ENCODE measurements at places on chromosomes 2 and 18. TPM values are rescaled to one million over a fixed set of nuclear protein-coding genes. Genes with fewer than 3 reads are reported as not detected.

GRCh38 chr2:189661957-189662321, 680 bp downstream of the ASNSD1 start:
- DNase-seq, result no peak

DNA sequence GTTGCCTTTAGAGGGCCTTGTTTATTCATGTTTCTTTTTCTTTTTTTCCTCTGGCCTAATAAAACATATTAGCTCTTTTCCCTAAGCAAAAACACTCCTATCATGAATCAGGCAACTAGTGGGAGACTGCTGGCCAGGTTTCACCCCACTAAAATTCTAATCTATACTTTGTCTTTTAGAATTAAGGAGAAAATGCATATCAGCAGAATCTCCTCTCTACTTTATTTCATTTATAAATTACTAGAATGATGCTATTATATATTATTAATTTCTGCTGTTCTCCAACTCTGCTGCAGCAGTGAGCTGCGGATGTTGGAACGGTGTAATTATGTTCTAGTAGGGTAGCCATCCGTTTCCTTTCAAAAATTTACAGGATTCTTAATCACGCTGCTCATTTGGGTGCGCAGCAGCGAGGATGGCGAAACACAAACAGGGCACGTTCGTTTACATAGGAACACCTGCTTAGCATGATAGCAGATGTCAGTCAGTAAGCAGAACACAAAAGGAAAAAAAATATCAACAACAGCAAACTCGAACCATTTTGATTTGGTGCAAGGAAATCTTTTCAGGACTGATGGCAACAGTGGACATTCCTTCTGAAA, 30.5 kb downstream of the ZEB2 start:
- DNase-seq, result no peak

IL18R1 gene
- 19.2 TPM for total RNA-seq

GRCh38 chr2:37568565-37568964, 102.9 kb downstream of the CDC42EP3 start:
- DNase-seq, result peak; percentile 31

DNA sequence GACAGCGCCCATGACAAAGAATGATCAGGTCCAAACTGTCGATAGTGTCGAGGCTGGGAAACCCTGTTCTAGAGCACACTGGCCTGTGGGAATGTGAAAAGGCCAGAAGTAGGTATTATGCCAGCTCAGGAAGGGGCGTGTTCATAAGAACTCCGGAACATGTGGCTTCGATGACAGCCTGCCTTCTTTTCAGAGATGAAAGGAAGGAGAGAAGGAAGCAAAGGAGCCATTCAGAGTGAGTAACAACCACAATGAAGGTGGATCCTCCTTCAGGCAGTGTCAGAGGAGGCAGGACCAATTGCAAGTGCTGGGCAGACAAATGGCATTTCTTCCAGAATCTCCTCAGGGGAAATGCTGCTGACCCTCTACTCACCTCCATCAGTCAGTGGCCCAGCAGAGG, 58.5 kb downstream of the NCKAP5 start:
- no peak for DNase-seq

- DNase-seq, result no peak
Observed at GRCh38 chr2:60070736-60071489, 482.5 kb downstream of the BCL11A start.

DNA sequence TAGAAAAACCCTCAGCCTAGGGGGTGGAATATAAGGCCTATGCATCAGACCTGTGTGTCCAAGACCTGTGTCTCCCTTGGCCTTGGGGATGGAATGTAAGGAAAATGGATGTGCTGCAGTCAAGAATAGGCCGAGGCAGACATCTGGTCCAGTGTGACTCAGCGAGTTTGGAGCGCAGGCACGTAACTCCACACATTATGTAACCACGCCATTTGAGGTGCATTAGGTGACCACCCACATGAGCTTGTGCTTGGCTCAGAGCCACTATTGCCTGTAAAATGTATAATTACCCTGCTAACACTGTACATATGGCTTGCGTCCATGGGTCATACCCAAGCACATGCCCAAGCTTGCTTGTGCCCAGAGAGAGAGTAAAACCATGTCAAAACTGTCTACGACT, 580.9 kb upstream of the HNMT start:
- no peak for DNase-seq

NEU2 gene
- total RNA-seq, result not detected

DNA sequence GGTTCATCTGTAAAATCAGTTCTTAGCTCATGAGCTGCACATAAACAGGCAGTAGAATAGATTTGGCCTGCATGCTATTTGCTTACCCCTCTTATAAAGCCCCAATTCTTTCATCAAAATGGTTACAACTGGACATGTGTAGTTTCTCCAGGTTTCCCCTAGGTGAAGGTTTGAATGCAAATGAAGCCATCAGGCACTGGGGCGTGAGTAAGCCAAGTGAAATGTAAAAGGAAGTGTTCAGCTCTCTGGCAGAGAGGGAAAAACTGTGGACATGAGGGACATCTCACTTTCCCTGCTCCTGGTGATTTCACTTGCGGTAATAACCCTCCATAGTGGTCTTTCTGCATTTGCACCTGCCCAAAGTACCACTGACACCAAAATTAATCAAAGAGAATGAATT, 1402.3 kb upstream of the LRRTM1 start:
- DNase-seq, result no peak

ZEB2 gene
- total RNA-seq, result 3.3 TPM

CBLN2 gene
- total RNA-seq, result not detected

DNA sequence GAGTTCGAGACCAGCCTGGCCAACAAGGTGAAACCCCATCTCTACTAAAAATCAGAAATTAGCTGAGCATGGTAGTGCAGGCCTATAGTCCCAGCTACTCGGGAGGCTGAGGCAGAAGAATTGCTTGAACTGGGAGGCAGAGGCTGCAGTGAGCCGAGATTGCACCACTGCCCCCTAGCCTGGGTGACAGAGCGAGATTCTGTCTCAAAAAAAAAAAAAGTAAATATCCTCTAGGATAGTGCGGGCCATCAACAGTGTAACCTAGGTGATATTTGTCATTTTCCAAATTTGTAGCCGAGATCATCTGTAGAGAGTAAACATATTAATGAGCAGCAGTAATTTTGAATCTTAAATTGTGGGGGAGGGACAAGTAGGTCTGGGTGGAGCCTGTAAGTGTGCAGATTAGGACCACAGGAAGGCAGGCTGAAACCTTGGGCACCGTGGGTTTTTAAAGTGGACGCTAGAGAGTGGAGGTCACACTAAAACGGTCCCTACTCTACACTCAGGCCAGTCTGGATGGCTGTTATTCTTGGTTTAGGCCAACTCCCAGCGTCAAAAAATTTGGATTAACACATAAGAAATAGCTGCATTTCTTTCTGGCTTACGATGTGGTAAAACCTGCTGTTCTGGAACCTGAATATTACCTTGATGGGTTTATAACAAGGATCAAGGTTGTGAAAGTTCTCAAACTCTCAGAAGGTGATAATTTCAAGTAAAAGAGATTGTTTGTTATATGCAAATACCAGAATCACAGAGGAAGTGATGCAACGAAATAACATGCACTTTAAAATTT, 22.7 kb upstream of the TET3 start:
- no peak for DNase-seq

GRCh38 chr2:142750858-142751257, 126.6 kb upstream of the KYNU start:
- DNase-seq, result no peak

AMER3 gene
- not detected for total RNA-seq

MRPS5 gene
- total RNA-seq, result 71.7 TPM

DNA sequence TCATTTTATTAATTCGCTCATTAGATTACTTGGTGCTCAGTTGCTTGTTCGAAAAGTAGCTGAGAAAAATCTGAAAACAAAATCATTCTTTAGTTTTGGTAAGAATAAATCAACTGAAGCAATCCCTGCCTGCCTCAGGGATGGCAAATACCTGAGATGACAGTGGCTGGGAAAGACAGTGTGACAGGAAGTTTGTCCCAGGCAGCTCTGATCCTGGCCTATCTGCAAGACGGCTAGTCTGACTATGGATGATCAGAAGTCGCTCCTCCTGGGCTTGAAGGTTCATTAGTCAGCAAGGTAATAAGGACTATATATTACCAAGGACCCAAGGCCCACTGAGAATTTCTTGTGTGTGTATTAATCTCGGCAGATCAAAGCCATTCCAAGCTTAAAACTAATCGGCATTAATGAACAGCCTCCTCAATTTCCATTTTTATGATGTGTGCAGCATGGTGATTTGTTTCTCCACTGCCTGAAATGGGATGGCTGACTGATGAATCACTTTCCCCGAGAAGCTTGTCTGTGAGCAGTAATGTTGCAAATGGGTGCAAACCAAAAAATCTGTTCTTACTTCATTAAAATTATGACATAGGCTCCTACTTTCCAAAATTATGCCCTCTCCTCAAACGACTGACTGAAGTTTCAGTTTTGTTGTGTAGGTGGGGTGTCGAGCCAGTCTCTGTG, 199.9 kb downstream of the ACTR3 start:
- DNase-seq, result no peak

DNA sequence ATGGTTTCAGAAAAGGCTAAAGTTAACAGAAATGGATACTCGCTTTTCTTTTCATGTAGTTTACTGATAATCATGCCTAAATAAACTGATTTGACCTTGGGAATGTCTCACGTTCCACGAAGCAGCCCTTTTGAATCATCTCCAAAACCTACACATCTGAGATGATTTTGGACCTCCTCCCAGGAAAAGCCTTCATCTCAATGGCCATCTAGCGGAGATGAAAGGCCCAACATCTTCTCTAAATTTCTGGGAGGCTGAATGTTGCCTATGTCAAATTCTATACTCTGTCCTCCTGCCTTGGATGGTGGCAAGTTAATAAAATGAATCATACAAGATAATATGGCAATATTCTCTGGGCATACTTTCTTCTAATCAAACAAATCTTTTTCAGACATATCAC, 448.5 kb downstream of the ZEB2 start:
- DNase-seq, result no peak

GBX2 gene
- total RNA-seq, result not detected

CHRND gene
- total RNA-seq, result not detected

DNA sequence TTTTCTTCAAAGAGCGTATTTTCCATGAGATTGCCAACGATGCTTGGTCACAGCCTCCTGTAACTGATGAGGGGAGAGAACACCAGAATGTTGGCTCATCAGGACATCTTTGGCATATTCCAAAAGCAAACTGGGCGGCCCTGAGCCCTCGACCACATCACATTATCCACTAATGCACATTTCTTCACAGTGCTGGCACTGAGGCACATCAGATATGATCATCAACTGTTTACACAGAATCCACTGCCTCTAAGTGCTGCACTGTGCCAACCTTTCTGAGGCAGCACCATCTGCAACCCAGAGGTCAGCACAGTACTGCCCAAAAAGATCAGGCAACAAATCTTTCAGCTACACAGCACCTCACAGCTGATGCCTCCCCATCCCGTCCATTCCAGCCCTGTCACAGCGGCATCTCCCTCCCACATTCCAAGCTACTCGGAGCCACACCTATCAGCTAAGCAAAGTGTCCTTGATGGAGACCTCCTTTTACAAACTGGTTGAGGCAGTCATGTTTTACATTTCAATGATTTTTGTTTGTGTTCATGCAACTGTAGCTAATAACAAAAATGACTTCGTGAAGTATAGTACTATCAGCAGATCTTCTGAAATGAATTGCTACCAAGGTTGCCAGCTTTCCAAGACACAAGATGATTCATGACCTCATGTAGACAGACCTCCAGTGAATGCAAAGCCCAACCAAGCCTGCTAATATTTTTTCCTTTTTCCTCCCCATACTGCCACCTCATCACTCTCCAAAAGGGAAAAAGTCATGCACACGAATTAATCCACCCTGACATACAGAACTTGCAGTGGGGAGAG, 32.3 kb downstream of the MYO5B start:
- DNase-seq, result no peak

DNA sequence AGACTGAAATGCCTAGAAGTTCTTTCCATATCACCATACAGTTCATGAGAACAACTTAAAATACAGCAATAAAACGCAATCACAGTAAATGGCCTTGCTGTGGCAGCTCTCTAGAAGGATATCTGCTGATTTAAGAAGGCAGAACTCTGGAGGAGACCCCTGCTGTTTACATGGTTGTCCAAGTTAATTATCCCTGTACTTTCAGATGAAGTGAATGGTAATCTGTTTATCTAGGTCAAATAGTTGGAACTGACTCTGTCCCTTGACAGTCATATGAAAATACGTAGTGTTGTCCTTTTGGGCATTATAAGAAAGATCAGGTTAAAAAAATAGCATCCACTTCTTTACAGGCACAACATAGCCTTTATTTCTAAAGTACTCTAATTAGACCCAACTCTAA, 115.6 kb downstream of the COLEC12 start:
- DNase-seq, result no peak

COLEC11 gene
- not detected for total RNA-seq

NTSR2 gene
- not detected for total RNA-seq

DSG4 gene
- not detected for total RNA-seq

DNA sequence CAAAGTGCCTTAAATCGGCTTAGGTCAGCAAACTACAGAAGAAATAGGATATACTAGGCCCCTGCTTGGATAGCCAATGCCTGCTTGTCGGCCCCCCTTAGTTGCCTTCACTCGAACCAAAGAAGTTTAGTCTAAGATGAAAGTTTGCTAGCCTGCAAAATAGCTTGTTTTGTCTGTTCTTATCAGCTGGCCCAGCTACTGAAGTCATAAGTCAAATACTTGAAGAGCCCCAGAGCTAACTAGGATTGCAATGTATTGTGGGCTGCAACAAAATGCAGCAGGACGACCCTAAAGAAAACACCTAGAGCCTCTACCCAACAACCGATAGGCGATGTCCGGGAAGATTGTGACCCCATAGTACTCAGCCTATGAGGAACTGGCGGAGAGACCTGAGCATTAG, 183.5 kb upstream of the HS6ST1 start:
- no peak for DNase-seq

GRCh38 chr2:206343816-206344215, 69.4 kb downstream of the ZDBF2 start:
- no peak for DNase-seq

LTBP1 gene
- total RNA-seq, result 0.17 TPM

SKOR2 gene
- not detected for total RNA-seq

DNA sequence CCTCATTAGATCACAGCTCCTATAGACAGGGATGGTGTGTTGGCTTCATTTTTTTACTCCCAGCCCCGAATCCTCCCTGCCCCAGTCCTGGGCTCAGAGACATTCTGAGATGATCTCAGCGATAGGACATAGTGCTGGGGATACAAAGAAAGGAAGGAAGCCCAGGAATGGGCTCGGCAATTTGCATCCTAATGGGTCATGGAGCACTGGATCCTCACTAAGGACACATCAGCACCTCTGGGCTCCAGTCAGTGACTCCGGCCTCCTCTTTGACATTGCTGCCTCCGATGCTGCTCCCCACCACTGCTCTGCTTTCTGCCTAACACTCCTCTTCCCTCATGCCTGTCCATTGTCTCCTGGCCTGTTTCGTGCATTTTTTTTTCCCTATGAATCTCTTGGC, 489.1 kb downstream of the STK39 start:
- DNase-seq, result no peak

DNA sequence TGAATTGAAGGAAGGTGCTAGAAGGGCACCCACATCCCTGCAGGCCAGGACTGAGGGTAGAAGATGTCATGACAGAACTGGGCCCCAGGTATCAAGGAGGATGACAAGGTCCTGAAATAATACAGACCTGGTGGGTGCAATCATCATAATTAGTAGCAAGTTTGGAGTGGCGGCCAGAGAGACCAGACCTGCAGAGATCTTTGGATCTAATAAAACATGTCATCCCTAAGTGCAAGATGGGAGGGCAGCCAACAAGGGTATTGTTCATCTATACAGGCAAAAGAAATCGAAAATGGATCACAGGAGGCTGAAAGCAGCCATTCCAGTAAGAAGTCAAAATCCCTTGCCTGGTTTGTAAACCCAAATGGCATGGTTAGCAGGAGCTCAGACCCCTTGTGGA, 111.3 kb upstream of the BOD1L2 start:
- no peak for DNase-seq

GRCh38 chr2:12636837-12637581, 79.7 kb upstream of the TRIB2 start:
- no peak for DNase-seq

SPIRE1 gene
- total RNA-seq, result 2.9 TPM

All from activated CD4-positive, alpha-beta T cell treated with anti-CD3 and anti-CD28 coated beads, Interleukin-2, amount 10 ng/mL, durations not matched to agents 7 days and 5 days (primary cell).